ENCODE measurements at places on chromosomes 3 and 15.

DNA sequence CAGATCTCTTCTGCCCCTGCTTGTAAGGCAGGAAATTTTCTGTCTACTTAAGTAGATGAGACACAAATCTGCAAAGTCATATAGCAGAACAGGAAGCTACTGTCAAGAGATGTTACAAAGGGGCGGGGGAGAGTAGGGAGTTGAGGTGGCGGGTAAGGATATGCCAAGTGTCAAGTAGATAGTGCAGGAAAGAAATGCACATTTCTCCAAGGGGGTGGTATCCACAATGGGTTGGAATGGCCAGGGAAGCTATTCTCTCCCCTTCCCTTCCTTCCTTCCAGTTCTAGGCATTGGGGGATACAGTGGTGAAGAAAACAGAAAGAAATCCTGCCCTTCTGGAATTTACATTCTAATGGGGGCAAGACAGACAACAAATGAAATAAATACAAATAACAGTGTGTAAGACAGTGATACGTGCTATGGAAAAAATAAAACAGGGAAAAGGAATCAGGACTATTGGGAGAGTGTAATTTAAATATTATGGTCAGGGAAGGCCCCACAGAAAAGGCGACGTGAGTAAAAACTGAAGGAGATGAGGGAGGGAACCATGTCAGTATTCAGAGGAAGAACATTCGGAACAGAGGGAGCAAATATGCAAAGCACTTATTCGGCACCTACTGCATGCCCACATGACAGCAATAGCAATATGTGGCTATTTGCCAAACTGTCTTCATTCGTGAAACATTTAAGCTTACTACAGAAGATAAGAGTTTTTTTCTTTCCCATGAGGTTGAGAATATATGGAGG, 42.8 kb upstream of the RNU6-1 start:
- DNase-seq, result no peak

DNA sequence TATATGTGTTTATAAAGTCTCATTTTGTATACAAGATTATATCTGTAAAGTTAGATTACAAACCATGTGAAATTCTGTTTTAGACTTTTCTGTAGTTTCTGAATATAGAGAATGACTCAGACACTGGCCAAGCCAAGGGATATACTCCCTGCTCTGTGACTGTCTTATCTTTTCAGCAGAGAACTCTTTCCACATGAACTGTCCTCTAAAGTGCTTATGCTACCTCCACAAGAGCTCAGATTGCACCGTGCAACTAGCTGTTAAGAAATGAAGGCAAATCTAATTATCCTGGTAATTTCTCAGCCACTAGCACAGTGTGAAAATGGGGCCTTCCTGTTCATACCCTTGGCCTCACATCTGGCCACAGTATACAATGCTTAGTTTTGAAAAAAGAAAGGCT, 44.3 kb upstream of the CPNE4 start:
- no peak for DNase-seq

DNA sequence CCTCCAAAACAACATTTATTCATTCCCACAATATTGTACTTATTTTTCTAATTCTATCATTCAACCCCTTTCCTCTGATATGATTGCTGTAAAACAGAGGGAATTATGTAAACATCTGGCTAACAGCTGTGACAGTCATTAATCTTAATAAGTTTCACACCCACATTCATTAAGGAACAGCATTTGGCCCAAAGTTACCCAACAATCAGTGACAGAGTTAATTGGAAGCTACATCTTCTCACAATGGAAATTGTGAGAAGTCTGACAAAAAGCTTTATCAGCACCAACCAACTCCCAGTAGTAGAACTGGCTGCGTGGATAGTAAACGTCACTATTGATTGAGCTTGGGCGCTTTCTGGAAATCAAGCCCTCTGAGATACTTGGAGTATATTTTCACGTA, 165.8 kb upstream of the SLC24A5 start:
- DNase-seq, result no peak

- no peak for DNase-seq
Observed at GRCh38 chr3:5017925-5018531, 38.8 kb downstream of the BHLHE40 start.

- no peak for DNase-seq
Observed at GRCh38 chr3:42702066-42702951, at the start of gene HHATL. Gene HHATL, minus strand, starts transcription at chr3:42702798. Its CDS starts 1,972 bp downstream, at chr3:42700826.

DNA sequence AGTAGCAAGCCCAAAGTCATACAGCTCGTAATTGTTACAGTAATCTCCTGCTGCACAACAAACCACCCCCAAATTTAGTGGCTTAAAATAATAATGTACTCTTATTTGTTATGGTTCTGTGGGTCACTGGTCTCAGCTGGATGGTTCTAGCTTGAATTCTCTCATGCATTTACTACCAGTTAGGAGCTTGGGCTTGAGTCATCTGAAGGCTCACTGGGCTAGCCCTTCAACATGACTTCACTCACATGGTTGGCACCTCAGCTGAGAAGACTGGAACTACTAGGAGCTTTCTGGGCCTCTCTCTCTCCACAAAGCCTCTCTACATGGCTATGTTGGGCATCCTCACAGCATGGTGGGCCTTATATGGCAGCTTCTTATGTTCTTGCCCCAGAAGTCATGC, 12.5 kb downstream of the PCOLCE2 start:
- no peak for DNase-seq

GRCh38 chr3:89314454-89315098, 207.2 kb downstream of the EPHA3 start:
- no peak for DNase-seq

DNA sequence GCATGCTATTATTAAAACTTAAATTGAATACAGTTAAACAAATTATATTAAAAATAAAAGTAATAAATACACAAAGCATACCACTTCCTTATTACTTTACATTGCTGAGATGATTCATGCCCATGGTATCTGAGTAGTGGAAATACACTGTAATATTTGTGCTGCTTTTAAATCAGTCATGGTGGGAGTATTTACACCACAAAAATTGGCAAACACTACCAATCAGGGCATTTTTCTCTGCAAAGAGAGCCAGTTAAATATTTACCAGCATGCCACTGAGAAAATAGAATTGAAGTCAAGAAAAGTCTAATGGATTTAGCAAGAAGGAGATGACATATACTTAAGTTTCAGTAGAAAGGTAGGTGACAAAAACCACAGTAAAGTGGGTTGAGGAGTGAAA, 19.6 kb downstream of the PPARG start:
- no peak for DNase-seq

DNA sequence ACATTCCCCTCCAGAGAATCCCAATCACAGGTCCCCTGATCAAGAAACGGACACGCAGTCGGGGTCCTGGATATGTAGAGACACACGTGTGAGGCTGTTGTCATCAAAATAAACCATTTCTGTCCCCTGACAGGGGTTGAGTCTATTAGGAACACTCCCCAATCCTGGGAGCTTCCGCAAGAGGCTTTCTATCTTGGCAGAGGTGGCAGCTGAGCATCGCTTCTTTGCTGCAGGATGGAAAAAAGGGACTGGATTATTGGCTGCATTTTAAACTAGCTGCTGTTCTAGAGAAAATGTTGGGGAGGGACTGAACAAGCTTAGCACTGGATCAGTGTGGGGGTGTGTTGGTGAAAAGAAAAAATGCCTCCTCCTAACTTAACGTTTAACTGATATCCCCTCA, 2.5 kb upstream of the CNTN4 start:
- DNase-seq, result no peak

DNA sequence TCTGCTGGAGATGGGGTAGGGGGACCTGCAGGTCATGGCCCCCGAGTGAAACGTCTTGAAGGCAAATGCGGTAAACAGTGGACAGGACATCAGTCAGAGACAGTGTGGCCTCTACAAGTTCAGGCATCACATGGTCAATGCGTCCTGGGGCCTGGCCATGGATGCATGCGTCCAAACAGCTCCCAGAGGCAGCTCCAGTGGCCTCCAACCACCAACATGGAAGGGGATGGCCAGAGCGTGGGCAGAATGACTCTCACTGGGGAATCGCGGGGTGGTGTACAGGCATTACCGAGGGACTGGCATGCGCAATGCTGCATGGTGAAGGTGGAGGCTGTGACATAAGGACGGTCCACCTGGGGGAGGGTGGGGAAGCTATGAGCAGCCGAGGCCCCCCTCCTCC, 35.6 kb upstream of the IQSEC1 start:
- no peak for DNase-seq

- no peak for DNase-seq
Observed at GRCh38 chr15:50905055-50905454, 3.4 kb upstream of the AP4E1 start.

DNA sequence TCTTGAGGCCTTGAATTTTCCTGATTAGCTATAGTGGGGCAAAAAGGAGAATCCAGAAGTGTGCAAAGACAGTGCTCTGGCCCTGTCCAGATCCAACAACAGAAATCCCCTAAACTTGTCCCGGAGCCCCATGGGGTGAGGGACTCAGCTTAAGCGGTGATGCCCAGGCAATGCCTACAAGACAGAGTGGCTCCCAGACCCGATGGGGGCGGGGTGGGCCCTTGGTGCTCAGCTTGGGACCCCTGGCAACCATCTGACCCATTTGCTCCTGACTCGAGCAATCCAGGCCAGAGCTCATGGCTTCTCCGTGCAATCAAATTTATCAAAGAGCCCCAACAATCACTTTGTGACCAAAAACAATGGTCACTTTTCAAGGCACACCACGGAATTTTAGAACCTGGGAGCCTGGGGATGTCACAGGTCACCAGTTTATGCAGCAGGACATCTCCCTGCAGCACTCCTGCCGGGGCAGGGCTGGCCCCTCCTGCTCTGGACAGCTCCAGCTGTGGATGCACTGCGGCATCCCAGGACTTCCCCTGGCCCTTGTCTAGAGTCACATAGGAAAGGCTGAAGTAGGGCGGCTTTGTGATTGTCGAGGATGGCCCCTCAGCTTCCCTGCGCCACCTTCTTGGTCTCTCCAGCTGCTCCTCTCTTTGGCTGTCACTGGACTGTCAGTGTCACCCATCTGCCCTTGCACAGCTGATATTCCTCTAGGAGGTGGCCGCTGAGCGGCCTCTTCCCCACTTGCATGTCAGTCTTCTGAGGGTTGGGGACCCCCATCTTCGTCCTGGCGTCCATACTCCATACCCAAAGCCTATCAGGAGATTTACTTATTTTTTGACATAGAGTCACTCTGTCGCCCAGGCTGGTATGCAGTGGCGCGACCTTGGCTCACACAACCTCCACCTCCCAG, 28.4 kb downstream of the RGMA start:
- DNase-seq, result no peak

DNA sequence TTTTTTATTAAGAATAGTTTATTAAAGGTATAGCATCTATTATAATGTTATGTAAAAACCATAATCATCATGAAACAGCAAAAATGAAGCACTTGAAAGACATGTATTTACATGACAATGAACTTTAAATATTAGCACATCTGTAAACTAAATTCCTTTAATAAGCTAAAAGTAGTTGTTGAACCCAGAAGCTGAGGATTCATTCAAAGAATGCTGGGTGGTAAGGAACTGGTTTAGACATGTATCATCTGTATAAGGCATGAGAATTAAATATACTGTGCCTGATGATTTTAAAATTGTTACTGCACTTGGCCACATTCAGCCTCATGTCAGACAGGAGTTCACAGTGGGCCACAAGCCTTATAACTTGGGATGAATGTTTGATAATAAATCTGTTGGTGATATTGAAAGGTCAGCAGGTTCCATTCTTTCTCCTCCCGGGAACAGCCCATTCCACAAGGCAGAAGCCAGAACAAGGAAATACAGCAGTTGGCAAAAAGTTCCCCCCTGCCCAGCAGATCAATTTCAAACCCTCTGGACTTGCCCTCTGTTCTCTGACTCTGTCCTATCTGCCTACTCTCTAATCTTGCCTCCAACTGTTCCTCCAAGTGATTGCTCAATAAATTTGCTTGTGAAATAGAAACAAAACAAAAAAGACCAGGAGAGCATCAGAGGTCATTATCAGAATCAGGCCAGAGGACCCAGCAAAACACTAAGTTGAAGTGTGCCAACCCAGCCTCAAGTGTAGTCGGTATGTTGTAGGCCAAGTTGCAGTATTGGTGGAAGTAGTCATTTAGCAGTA, 49.8 kb upstream of the TEX264 start:
- DNase-seq, result no peak

DNA sequence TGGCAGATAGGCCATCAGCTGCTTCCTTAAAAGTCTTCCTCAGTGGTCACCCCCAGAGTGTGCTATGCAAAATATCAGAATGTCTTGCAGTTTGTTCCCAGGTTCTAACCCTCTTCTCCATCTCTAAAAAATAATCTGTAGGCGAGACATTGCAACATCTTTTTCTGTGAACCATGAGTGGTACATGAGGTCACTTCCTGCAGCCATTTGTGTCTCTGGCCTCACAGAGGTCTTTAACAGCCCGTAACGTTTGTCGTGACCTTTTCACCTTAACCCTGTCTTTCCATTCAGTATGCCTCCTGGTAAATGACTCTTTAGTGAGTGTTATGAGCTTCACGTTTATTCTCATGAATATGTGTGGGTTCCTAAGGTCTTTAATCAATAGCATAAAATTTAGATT, 145.4 kb downstream of the KLHL25 start:
- no peak for DNase-seq

GRCh38 chr15:85030301-85030929, 48.8 kb downstream of the PDE8A start:
- DNase-seq, result no peak

DNA sequence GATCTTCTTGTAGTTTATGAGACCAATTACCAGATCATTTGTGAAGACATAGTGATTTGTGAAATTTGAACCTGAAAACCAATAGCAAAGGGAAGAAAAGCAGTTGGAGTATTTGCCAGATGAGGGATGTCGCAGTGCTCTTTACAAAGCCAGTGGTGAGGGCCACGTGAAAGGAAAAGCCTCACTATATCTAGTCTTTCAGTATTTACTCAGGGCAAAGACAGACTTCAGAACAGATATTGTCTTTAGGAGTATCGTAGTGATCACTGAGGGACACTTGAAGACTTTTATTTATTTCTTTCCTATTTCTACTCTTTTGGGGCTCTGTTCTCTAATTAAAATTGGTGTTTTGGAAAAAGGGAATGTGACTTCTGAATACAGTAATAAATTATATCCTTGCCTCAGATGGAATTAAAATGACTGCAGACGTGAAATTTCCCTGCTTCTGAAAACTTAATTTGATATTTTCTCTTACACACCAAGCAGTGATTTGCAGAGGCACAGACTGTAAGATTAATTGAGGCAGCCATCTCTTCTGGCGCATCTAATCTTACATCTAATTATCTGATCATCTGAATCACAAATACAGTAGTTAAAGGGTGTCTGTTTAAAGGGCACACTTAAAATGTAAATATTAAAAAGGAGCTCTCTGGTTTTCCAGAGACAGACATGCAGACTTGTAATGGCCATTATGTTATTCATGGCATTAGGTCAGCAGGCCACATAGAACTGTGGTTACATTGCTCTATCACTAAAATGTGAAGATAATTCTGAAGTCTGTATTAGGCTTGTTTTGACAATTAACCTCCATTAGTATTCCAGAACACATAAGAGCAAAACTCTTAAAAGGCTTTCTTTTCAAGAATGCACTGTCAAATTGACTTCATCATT, 193.0 kb upstream of the GOLIM4 start:
- no peak for DNase-seq

DNA sequence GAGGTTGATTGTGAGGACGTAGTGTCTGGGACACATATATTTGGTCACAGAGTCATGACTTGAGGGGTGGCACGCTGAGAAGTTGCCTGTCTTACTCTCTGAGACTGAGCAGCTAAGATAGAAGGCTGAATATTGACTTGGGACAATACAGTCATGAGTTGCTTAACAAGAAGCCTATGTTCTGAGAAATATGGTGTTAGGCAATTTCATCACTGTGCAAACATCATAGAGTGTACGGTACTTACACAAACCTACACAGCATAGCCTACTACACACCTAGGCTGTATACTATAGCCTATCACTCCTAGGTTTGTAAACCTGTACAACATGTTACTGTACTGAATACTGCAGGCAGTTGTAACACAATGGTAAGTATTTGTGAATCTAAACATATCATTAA, 30.3 kb upstream of the SPESP1 start:
- DNase-seq, result no peak

- DNase-seq, result no peak
Observed at GRCh38 chr3:150736316-150736719, 26.7 kb downstream of the SIAH2 start.
